ENCODE measurements at places on chromosomes 11 and 22.

- DNase-seq, result no peak
Observed at GRCh38 chr11:94577841-94578240, 10.7 kb downstream of the PIWIL4 start.

GRCh38 chr22:27628891-27629631 lies 172.5 kb downstream of the MN1 start:
- DNase-seq, result no peak

GRCh38 chr11:90840071-90840470 lies 617.2 kb upstream of the CHORDC1 start:
- no peak for DNase-seq

DNA sequence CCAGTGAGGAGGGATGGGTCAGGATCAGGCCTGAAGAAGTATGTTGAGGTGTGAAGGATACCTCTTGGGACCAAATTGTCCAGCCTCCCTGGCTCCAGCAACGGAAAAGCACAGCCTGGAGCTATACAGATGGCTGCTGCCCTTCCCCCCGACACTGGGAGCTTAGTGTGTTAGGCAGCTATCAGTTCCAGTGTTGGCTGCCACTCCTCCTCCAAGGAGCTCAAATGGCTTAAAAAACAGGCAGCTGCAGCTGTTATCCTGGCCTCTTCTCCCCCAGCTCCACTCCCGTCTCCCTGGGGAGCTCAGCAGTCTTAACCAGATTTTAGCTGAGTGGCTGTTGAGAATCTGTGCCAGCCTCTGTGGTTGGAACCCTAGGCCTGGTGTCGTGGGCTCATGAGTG lies 225.0 kb downstream of the JRKL start:
- DNase-seq, result no peak

DNA sequence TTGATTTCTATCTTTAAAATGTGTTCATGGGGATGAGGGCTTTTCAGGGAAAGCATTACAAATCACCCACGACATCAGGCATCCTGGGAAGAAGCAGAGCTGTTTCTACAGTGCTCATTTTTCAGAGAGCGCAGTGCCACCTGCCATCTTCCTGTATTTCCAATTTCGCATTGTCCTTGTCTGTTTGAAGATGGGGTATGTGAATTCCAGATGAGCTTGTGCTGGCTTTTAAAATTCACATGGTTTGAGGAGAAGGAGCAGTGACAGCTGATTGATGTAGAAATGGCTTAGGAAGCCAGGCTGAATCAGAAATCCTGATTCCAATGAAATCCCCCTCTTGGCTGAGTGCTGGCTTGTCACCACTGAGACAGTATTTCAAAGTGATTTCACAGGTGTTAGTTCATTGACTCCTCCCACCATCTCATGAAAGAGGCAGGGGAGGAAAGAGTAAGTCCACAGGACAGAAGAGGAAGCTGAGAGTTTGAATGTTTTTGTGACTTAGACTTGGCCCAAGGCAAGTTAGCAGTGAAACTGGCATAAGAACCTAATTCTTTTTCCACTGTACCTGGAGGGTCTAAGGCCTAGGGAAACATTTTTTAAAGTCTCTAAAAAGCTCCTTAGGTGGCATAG lies 344.6 kb upstream of the C11orf87 start:
- no peak for DNase-seq

DNA sequence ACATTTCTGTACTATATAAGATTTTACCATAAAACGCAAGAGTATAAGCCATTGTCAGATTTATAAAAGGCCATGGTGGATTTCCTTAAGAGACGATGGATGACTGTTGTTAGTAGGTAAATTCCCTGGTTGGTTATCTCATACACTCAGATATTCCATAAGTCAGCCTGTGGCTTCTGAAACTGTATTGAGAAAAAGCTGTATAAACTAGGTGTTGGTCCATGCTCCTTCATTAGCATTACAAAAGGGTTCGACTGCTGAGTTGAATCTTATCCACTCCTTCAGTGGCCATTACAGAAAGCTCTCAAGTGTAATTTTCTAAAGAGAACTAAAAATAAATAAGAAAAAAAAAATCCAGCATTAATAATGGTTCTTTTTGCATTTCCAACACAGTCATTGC lies 5.3 kb downstream of the GRAP2 start:
- no peak for DNase-seq

DNA sequence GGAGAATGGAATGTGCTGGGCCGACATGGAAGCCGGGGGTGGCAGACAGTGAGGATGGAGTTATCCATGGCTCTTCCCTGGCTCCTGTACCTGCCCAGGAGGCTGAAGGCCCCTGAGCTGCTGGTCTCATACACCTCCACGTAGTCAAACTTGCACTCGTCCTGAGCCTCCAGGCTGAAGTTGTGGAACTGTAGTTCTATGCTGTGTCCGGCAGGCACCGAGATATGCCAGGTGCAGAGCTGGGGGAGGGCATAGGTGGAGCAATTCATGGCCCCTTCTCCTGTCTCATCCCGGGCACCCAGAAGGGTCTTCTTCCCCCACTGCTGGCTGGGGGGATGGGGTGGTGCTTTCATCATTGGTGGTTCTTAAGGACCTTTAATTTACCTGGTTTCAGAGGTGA lies 2.8 kb downstream of the MFRP start:
- no peak for DNase-seq

DNA sequence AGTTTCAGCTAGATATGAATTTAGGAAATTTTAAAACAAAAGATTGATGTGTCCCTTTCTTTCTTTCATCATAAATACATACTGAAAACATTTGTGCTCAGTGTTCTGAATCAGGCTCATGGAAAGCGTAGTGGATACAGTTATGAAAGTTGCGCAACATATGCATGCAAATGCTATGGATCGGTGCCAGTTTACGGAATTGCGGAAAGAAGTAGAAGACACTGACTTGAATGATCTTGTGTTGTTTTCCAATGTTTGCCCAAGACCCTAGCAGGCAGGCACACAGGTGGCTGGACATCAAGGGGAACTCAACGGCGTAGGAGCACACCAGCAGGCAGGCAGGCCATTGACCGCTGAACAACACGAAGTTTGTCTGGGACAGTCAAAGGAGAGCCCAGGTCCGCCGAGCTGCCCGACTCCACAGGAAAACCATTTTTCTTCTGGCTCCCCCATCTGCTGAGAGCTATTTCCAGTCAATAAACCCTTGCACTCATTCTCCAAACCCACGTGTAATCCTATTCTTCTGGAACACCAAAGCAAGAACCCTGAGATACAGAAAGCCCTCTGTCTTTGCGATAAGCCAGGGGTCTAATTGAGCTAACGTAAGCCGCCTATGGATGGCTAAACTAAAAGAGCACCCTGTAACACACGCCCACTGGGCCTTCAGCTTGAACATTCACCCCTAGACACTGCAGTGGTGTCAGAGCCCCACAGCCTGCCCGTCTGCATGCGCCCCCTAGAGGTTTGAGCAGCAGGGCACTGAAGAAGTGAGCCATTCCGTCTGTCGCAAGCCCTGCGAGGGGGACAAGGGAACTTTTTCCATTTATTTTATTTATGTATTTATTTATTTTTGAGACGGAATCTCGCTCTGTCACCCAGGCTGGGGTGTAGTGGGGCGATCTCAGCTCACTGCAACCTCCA lies 7.4 kb upstream of the BIRC3 start:
- no peak for DNase-seq

GRCh38 chr11:69450064-69450856 lies 31.2 kb upstream of the LINC01488 start:
- DNase-seq, result no peak

- no peak for DNase-seq
Observed at GRCh38 chr11:67820081-67820480, 145.7 kb upstream of the ALDH3B2 start.

- peak; percentile 29 for DNase-seq
Observed at GRCh38 chr22:26367402-26368245, 61.4 kb upstream of the ASPHD2 start.

GRCh38 chr22:20748082-20748481 lies 25.8 kb upstream of the SERPIND1 start:
- DNase-seq, result no peak

GRCh38 chr11:80188076-80188627 lies 747.3 kb upstream of the TENM4 start:
- DNase-seq, result no peak

DNA sequence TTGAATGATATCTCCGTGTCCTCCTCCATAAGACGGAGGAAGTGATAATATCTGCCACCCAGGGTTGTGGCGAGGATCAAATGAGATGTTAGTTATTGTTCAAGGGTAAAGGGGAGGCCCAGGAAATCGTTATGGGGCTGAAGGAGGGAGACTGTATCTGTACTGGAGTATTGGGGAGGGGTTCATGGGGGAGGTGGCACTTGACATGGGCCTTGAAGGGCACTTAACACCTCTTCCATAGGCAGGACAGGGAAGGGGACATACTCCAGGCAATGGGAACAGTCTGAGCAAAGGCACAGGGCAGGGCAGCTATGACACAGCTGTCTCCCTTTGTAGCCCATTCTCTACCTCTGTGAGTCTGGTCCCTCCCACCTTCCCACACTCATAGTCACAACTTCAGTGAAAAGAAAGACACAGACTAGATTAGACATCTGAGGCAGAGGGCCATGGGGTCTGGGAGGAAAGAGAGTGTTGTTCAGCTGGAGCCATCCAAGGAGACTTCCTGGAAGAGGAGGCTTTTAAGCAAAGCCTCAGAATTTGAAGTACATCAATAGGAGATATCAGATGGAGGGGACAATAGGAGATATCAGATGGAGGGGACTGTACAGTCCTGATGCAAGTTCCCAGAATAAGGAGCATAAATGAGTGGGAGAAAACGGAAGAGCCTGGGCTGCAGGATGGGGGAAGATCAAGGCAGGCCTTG lies 15.8 kb upstream of the DGKZ start:
- DNase-seq, result peak; percentile 20

DNA sequence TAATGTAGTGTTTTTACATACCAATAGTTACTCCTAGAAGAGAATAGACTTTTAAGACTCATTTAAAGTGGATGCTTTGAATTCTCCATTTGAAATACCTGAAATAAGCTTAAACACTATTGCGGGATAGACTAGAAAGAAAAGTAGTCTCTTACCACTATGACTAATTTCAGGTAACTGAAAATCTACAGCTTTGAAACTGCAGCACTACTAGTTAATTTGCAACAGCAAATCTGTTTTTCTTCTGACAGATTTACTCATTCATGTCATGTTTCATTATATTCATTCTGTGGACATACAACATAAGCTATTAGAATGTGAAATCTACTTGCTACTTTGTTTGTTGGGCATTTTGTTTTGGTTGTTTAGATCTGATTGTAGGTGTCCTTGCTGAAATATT lies 153.6 kb downstream of the MAML2 start:
- no peak for DNase-seq

- no peak for DNase-seq
Observed at GRCh38 chr22:36770513-36771231, 5.2 kb downstream of the IFT27 start.

DNA sequence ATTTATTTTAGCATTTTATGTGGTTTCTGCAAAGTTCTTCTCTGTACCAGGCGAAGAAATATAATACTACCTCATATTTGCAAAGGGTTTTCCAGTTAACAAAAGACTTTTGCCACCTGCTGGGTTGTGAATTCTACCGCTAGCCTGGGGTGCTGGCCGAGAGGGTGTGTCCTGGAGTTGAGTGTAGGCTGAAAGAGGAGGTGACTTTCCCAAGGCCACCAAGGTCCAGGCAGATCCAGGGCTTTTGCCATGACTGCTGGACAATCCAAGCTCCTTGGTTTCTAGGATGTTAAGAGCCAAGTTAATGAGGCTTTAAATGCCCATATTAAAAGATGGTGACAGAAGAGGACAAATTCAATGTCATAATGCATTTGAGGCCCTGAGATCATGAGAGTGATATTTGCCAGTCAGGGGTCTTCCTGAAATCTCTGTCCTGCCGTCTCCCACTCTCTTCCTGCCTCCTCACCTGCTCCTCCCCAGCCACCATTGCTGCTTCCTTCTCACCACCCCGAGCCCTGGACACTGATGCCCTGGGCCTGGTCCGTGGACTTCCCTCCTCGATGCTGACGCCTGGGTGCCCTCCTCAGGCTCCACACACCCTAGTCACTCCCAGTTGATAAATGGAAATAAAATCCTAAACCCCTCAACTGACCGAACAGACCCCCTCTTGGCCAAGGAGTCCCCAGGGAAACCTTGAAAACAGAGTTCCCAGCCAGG lies 825.6 kb downstream of the TBC1D22A start:
- DNase-seq, result no peak

- DNase-seq, result no peak
Observed at GRCh38 chr22:17260950-17261349, 41.7 kb upstream of the ADA2 start.

DNA sequence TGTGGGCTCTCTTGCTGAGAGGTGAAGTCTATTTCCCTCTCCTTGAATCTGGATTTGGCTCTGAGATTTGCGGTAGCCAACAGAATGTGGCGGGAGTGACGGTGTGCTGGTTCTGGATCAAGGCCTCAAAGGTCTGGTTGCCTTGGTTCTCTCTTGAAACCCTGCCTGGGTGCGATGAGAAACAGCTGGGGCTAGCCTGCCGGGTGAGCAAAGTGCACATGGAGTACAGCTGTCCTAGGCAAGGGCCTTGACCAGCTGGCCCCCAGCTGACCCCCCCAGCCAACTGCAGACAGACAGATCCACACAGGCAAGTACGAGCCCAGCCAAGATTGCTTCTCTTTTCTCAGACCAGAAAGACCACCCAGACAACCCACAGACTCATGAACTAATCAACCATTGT lies 10.8 kb downstream of the SUN2 start:
- no peak for DNase-seq

DNA sequence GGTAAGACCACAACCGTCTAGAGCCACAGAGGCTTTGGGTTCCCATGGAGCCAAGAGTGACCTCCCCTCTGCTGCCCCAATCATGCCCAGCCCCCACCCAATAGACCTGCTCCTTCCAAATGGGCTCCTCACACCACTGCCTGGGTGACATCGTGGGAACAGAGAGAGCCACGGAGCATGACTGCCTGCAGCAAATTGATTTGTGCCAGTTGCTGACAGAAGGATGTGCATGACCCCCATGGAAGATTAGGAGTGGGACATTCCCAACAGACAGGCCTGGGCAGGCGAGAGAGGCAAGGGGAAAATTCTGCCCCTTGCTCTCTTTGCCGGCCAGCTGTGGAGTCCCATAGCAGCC lies 88.5 kb downstream of the TENM4 start:
- no peak for DNase-seq

- no peak for DNase-seq
Observed at GRCh38 chr11:111441443-111441842, 62.4 kb upstream of the POU2AF1 start.

- no peak for DNase-seq
Observed at GRCh38 chr11:75270896-75271418, 30.4 kb downstream of the TPBGL start.

DNA sequence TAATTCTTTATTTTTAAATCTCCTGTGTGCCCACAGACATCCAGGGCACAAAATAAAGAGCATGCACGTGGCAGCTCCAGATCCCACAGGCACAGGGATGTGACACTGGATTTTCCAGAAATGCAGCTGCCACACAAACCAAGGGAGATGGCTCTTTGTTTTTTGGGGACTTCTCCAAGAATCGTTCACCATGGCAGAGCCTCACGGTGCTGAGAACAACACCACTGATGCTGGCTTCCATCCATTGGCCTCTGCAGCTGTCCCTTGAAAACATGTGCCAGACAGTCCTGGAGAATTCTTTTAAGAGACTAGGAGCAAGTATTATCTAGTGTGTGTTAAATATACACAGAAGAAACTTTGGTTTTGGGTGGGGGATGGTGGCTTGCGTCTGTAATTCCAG lies 108.4 kb upstream of the SLC22A12 start:
- DNase-seq, result no peak

All from activated T-helper 1 cell treated with Interleukin-2 at 50 U/mL for 16 hours (primary cell).